OCI-M1 (cell line): ENCODE measurements at places on chromosomes 5 and 9.

DNA sequence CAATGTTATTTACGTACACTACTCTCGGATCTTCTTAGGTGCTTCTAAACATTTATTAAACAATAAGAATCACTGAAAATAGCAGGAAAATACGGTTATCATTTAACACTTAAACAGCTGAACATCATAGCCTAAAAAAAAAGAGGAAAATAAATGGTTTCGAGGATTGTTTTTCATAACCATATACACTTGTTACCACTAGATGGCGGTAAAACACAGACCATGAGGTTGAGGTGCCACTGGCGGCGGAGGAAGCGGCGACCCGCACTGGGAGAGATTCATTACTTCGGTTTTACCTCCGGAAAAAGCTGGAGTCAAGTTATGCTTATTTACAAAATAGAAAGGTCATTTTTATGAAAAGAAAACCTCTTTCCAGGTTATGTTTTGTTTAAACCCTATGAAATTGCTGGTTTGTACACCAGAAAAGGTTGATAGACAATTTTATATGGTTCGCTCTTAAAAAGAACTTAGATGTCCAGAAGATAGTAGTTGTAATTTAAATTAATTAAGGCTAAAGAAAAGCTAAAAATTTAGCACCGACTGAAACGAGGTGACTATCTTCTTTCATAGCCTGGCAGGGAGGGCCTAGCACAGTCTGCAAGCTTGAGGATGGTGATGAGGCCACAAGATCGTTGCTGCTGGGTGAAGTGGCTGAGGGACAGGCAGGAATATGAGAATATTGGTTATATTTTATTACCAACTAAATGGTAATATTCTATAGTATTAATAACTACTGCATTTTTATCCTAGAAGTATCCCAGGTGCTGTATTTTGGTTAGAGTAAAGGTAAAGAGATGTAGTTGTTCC, 605.7 kb downstream of the RAB3C start:
- peak; percentile 86 for DNase-seq

DNA sequence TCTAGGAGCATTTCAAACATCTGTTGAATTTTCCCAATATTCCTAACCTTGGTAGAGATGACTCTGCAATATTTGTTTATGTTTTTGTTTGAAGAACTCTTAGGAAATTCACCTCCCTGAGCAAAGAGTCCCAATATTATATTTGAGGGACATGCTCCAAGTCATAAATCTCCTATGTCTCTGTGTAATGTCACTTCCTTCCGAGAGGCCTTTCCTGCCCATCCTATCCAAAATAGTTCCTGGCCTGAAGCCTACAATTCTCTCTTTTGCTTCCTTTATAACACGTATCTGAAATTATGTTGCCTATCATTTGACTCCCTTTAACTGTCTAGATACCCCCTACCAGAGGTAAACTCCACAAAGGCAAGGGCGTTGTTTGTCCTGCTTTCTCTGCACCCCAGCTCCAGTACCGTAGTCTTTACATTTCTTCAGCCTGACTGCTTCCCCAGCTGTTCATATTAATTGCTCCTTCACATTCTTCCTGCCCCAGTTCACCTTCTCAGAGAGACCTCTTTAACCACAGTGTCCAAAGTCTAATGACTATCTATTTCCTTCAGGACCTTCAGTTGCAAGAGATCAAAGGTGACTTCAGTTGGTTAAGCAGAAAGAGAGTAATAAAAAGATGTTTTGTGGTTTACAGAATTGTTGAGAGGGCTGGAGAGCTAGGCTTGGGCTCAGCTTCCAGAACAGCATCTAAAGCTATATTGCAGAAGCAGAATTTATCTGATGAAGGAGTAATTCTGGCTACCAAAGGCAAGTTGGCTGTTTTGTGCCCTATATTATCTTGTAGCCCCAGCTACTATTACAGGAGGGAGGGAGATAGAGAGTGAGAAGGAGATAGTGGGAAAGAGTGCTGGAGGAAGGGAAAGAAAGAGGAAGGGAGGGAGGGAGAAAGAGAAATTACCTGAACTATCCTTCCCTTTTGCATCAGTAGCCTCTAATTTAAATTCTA, 109.3 kb upstream of the TMEM161B start:
- peak; percentile 88 for DNase-seq

GRCh38 chr9:28938981-28939380, 1365.7 kb upstream of the C9orf72 start:
- DNase-seq, result no peak

- no peak for DNase-seq
Observed at GRCh38 chr9:3827175-3827574, 301.4 kb upstream of the RFX3 start.

DNA sequence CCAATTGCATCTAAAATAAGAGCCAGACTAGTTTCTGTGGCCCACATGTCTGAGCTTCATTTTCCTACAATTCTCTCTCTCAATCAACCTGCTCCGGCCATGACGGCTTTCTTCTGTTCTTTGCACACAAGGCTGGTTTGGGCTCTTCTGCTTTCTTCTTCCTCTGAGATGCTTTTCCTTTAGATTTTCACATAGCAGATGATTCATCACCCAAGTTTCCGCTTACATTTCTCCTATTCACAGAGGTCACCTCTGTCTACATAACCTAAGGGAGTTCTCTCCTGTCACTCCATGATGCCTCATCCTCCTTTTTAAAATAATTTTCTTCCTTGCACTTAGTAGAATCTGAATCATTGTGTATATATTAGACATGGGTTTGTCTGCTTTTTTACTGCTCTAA, 334.6 kb upstream of the TUSC1 start:
- no peak for DNase-seq

DNA sequence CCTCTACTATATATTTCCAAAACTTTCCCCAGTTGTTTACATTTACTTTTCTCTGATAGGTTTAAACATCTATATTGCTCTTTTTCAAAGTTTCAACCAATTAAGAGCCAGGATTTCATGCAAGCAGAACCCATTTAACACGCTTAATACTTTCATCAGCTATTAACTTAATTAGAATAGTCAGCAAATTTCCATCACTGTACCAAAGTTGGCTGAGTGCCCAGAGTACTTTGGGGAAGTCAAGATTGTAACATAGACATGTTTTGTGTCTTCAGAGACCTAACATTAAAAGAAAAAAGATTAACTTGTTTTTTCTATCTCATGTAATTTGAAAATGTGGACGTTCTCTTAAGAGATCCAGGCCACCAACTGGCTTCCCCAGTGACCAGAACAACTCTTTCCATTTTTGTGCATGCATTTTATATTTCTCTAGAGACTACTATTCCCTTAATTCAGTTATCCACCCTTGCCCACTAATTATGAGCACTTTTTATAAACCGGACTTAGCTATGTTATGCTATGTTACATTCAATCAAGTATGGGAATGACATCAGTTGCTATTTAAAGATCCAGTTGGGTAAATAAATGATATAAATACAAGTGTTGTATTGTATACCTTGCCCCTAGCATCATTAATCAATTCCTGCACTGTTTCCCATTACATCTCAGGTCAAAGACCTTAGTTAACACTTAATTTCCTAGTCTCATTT, 478.1 kb upstream of the NMUR2 start:
- DNase-seq, result peak; percentile 54

DNA sequence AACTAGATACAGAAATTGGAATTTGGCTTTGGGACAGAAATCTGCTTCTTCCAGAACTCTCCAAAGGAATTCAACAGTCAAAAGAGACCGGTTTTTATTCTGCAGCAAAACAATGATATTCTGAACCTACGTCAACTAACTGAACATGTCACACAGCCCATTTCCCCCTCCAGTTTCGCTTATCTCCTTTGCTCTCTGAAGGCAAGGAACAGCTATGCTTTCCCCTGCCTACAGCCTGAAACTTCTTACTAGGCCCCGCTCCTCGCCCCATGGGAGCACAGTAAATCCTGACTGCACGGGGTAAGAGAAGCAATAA, 488 bp downstream of the SKIC3 start:
- DNase-seq, result no peak

DNA sequence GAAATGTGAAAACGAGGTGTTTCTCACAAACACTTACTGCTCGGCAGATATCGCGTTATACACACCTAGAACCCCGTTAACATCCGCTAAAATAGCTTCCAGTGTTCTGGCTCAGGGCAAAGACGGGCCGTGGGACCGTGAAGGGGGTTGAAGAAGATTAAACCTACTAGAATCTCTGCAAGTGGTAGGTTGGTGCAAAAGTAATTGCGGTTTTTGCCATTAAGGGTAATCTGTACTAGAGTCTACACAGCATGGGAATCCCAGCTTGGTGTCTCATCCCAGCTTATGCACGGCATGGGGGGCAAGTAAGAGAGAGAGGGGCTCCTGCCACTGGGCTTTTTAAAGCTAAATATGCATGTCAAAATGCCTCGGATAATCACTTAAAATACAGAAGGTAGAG, 43.9 kb downstream of the HRH2 start:
- DNase-seq, result no peak

GRCh38 chr5:50947906-50948683, 281.7 kb downstream of the PARP8 start:
- peak; percentile 8 for DNase-seq

- DNase-seq, result no peak
Observed at GRCh38 chr5:42791151-42791550, 20.5 kb downstream of the SELENOP start.

- no peak for DNase-seq
Observed at GRCh38 chr5:91110686-91111085, 272.4 kb downstream of the ARRDC3 start.

GRCh38 chr5:135937245-135937911, 17.4 kb downstream of the LECT2 start:
- DNase-seq, result no peak

- DNase-seq, result peak; percentile 77
Observed at GRCh38 chr5:65927503-65928321, 1.3 kb downstream of the ERBIN start.

- DNase-seq, result no peak
Observed at GRCh38 chr5:179780362-179780761, 13.4 kb upstream of the LTC4S start.

- no peak for DNase-seq
Observed at GRCh38 chr9:18190671-18191374, 283.1 kb upstream of the ADAMTSL1 start.

GRCh38 chr9:16143947-16144890, 591.4 kb downstream of the CCDC171 start:
- no peak for DNase-seq

DNA sequence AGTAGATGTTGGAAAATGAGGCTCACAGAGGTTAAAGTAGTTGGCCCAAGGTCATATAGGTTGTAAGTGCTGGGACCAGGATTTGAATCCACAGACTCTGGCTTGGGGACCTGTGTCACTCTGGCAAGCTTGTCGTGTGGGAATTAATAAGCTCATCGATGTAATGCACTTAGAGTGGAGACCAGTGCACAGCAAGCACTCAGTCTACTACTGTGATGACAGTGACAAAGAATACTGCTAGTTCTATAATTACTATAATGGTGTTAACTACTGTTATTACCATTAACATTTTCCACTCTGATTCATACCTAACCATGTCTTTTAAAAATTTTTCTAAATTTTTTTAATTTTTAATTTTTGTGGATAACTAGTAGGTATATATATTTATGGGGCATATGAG, 12.8 kb downstream of the PAM start:
- DNase-seq, result no peak

GRCh38 chr9:99019510-99020331, 76.0 kb downstream of the COL15A1 start:
- DNase-seq, result no peak

DNA sequence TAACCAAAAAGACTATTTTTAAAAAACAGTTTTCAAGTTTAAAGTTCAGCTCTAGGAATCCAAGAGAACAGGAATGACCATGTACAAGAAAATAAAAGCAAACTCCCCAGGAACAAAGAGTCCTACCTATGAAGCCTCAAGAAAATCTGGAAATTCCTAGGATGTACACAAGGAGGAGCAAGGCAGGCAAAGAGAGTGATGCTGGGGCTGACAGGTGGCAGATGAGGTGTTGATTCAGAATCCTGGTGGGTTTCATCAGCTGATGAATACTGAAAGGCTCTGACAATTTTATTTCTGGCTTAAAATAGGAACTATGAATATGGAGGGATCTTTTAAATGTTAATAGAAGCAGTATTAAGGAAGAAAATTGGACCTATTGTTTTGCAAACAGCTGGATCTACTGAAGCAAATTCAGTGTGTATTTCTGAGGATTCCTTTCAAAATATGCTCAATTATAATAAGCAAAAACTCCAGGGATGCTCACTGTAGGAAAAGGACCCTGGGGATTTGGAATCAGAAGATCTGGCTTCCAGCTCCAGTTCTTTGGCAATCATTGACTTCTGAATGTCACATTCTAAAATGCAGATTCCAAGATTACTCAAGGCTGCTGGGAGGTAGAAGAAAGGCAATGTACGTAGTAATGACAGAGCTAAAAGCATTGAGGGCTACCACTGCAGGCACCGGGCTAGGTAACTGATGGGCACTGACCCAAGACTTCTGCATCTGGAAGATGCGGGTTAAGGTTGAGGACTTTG, 28.0 kb upstream of the SH3RF2 start:
- no peak for DNase-seq

GRCh38 chr5:122333564-122333963, 21.5 kb downstream of the SNCAIP start:
- DNase-seq, result no peak

GRCh38 chr5:125634216-125634835, 788.9 kb upstream of the GRAMD2B start:
- no peak for DNase-seq

DNA sequence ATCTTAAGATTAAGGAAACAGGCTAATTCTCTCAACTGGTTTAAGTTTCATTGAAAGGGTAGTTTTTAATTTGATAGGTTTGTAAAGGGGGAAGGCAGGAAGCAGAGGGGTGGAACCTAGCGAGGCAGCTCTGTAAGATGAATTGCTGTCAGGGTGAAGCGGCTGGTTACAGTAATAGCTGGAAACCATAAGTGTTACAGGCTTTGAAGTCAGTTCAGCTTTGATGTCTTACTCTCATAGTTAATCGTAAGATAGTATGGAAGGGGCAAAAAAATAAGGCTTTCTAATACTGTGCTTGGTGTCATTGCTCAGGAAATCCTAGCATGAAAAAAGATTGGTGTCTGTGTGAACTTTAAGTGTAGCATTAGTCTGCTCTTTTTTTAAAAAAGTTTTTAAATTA, 20.3 kb downstream of the POU5F2 start:
- DNase-seq, result no peak

GRCh38 chr5:130571076-130571475, 594.0 kb downstream of the HINT1 start:
- DNase-seq, result no peak

- DNase-seq, result no peak
Observed at GRCh38 chr5:16082053-16082452, 97.5 kb downstream of the MARCHF11 start.
